ENCODE measurements at places on chromosomes 7 and 10.

DNA sequence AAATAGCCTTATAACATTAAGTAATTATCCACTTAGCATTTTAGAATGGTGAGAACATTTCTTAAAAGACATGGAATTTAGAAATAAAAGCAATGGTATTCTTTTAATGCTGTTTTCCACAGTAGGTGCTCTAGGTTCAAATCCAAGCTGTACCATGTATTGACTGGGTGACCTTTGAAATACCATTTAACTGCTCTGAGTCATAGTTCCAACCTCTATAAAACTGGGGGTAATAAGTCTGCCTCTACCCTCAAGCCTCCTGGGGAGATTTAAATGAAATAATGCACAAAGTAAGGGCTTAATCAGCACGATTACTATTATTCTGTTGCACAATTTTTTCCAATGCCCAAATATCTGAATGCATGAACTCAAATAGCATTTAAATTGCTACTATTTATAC lies 236.4 kb upstream of the CCDC6 start:
- no peak for DNase-seq

- no peak for DNase-seq
Measured at GRCh38 chr10:1309617-1310270, 253.6 kb downstream of the WDR37 start.

DNA sequence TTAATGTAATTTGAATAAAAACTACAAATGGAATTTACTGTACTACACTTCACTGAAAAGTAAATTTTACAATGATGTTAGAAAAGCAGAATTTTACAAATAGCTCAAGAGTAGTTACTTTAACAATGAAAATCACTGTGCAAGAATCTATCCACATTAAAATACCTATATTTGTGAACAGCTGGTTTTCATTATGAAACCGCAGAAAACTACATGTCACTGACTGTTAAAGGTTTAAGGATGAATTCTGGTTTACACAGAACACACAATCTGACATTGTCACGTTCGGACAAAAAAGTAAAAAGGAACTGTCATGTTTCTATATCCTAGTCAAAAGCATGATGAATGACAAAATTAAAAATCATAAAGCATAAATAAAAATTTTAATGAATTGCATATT lies 415.3 kb upstream of the PRKCQ start:
- DNase-seq, result no peak

- DNase-seq, result no peak
Measured at GRCh38 chr7:71348821-71349681, 217.1 kb downstream of the GALNT17 start.

GRCh38 chr7:8190119-8190895 lies 71.7 kb downstream of the ICA1 start:
- peak; percentile 76 for DNase-seq

- DNase-seq, result no peak
Measured at GRCh38 chr7:135257-135653, 57.1 kb upstream of the FAM20C start.

DNA sequence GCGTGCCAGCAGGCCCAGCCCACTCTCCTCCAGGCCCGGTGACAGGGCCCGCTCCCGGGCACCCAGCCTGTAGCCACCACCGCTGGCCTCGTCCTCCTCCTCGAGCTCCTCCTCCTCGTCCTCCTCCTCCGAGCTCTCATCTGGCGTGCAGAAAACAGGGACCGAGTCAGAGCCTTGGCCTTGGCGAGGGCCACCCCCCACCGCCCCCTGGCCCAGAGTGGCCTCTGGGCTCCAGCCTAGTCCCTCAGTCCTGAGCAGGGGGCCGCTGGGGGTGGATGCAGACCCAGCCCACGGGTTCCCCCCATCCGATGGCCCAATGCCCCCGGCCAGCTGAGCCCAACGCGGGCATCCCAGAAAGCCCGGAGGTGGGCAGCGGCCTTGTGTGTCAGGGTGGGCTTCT lies 62.9 kb downstream of the SLC29A4 start:
- DNase-seq, result no peak

DNA sequence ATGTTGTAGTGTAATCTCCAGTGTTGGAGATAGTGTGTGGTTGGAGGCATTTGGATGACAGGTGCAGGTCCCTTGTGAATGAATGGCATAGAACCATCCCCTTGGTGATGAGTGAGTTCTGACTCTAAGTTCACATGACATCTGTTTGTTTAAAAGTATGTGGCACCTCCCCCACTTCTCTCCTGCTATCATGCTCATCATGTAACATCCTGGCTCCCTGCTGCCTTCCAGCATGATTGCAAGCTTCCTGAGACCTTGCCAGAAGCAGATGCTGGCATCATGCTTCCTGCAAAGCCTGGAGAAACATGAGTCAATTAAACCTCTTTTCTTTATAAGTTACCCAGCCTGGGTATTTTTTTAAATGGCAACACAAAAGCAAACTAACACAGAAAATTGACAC lies 499.0 kb upstream of the SEMA3D start:
- DNase-seq, result no peak

DNA sequence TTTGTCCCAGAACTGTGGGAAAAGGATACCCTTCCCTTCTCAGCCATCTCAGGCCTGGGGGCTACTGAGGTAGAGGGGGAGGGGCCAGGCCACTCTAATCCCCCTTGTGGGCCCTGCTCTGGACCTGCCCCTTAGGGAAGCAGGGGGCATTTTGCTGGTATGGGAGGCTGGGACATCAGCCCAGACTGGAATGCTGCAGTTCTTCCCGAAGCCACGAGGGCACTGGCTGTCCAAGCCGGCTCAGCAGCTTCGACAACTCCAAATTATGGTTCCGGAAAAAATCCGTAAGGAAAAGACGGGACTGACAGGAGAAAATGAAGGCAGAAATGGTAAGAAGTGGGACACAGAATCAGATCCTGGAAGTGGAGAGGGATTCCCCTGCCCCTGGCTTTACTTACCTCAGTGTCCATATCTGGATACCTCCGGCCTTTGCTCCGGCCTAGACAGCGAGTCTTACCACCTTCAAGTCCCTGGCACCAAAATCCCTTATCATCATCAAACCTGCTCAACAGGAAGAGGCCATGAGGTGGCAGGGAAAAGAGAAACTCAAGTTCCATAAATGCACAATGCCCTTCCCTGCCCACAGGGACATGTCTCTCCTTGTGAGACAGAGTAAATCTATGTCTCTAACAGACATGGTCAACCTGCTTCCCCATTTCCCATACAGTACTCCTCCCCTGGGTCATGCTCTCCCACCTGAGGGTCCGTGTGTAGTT lies 9.0 kb downstream of the NDST2 start:
- no peak for DNase-seq

All from CD4-positive, alpha-beta T cell treated with Interleukin-4 for 1 hour (primary cell).